ENCODE measurements at places on chromosomes 3 and 15.

- no peak for DNase-seq
These were observed 6.0 kb downstream of the SNRPA1 start for GRCh38 chr15:101288905-101289513.

DNA sequence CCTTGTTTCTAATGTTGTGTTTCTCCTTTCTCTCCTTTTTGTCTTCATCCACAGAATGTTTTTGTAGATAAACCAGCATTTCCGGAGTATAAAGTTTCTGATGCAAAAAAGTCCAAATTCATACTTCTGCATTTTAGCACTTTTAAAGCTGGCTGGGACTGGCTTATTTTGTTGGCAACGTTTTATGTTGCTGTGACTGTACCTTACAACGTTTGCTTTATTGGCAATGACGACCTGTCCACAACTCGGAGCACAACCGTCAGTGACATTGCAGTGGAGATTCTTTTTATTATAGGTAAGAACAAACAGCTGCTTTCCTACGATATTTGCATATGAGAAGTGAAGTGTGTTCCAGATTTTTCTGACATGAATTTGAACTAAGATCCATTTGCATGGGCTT lies 199.4 kb downstream of the KCNH8 start:
- DNase-seq = no peak

DNA sequence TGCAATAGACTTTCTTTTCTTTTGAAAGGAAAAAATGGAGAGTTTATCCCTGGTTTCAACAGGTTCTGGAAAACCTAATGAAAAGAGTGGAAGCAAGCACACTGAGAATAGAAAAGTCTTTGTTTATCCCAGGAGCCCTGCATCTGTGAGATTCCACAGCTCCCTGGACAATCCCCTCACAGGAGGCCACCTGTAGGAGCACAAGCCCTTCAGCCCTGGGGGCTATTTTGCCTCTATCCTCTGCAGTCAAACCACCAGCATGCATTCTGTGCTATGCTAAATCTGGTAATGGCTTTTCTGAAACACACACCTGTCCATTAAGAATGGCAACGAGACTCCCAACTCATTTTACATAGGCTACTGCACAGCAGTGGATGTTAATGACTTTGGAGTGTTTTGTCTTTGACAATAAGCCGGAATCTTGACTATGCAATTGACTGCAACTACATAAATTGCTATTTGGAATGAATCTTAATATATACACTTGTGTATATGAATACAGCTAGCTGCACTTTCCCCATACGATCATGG lies 369.4 kb downstream of the NR2F2 start:
- peak; percentile 82 for DNase-seq

DNA sequence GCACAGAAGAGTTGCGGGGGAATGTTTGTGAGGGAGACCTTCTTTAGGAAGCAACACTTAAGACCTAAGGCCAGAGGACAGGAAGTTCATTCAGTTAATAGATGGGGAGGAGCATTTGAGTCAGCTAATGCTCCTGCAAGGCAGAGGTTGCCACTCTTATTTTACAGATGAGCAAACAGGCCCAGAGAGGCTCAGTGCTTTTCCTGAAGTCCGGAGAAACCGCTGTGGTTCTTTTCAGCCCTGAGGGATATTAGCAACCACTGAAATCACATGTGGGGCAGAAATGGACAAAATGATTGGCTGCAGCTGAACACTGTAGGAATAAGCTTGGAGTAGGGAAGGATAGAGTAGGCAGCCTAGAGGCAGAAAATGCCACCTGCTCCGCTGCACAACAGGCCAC lies 33.3 kb upstream of the RTP4 start:
- DNase-seq = no peak

GRCh38 chr15:100810831-100811230 lies 68.8 kb upstream of the ALDH1A3 start:
- DNase-seq = no peak

Data from NCI-H1417 treated with DMSO at 0.1 percent for 48 hours (cell line).